GM20000 (cell line): ENCODE measurements at places on chromosomes 6 and 20.
A peak's percentile ranks its signal among the peaks of the same experiment; 100 is the strongest.

DNA sequence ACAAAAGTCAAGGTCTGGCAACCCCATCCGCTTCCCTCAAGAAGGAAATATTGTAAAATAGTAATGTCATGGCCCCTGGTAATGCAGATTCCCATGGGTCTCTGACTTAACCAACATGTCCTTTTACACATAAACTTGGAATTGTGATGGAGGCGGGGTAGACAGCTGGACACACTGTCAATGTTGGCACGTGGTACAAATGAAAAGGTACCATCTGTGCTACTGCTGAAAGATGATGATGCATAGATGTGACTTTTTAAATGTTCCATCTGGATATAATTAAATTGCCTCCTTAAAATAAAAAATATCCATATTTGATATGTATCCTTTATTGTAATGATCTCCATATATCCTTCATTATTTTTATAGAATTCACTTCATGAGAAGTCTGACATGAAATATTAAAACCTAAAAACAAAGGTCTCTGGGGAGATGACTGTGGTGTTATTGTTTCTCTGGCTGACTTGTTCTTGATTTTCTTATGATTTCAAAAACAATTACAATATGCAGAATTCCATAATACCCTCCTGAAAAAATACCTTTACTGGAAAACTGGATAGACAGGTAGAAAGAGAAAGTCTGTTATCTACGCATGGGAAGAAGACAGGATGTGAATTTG, 104.5 kb downstream of the MKKS start:
- DNase-seq, result no peak

DNA sequence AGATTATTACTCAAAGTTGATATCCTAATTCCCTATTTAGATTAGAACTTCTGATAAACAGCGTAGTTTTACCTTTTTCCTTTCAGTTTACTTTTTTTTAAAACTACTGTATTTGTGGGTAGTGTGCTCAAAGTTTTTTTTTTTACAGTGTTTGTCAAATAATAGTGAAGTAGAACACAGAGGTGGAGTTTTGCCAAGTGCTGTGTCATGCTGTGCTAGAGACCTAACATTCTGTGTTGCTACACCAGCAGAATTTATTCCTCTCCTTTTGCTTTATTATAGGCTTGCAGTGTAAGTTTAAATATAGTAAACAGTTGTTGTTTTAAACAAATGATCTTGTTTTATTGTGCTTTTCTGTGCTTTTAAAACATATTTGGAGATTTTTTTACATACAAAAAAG, 125.4 kb downstream of the HIVEP1 start:
- DNase-seq, result no peak

GRCh38 chr6:118280210-118280609, 267.9 kb upstream of the PLN start:
- DNase-seq, result peak; percentile 51

- no peak for DNase-seq
These were observed 248.2 kb downstream of the TBX18 start for GRCh38 chr6:84516154-84516553.

- no peak for DNase-seq
These were observed 53.1 kb downstream of the NINL start for GRCh38 chr20:25532015-25532751.

- DNase-seq, result no peak
These were observed 416.8 kb upstream of the SPTLC3 start for GRCh38 chr20:12591949-12592470.

DNA sequence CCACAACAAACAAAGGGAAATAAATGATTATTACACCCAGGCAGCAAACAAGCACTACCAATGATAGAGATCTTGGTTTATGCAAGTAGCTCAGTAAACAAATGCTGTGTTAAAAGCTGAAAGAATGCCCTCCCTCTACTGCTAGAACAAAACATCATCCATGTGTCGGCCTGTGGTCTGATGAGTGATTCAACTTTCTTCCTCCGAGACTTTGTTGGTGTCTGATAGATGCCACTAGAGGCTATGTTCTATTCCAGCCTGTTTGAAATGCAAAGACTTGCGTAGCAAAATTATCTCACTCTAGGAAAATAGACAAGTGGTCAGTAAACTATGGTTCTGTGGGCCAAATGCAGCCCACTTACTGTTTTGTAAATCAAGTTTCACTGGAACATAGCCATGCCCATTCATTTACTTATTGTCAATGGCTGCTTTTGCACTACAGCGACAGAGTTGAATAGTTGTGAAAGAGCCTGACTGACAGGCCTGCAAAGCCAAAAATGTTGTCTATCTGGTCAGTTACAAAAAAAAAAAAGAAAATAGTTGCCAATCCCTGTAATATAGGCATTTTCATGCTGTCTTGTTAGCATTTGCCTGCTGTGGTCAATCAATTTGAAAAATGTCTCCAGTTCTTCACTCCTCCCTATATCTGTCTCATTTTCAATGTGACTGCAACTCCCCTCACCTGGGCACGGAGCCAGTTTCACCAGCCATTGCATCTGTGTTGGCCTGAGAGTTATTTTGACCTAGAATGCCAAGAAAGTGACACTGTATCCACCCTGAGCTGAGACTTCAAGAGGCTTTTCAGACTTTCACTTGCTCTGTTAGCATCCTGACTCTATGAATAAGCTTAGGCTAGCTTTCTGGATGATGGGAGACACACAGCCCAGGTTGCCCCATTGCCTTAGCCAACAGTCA, 544.6 kb upstream of the BTBD3 start:
- no peak for DNase-seq

- no peak for DNase-seq
These were observed 11.6 kb upstream of the CLVS2 start for GRCh38 chr6:122984393-122984792.

DNA sequence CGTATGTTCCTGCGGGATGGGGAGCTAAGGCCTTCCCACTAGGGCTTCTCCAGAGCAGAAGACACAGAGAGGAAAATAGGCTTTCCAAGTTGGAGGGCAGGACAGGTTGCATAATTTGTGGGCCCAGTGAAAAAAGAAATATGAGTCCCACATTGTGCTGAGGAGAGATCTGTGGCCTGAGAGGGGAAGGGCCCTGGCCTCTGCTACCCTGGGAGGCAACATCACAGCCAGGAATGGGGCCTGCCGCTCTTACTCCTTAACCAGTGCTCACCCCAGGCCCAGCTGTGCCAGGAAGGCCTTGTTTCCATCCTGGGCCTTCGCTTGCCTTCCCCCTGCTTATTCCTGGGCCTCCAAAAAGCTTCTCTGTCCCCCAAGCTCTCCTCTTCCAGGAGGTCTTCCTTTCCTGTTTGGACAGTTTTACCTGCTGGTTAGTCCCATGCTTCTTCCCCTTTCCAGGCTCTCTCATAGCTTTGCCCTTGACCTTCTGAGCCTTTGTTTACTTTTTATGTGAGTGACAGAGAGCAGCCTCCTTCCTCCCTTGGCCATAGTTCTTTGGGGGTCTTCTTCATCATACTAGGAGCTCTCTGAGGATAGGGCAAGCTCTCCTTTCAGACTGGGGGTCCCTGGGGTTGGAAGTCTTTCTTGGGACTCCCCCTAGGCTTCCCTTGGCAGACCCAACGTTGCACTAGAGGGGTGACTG, 26.2 kb upstream of the VEGFA start:
- DNase-seq, result no peak

DNA sequence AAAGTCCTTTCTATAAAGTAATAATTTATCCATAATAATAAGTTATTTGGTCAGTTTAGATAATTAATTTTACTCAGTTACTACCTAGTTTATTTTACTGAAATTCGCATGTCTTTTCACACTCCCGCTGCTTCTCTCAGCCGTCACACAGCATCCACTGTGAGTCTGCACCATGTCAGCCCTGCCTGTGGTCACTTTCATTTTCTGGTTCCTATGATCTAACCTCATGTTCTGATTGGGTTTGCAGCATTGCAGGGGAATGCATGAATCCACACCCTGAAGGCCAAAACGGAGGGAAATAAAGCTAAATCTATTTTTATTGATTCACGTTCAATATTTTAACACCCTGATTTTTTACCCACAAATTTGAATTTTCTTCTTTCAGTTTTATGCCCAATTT, 47.4 kb downstream of the PDE10A start:
- DNase-seq, result no peak

GRCh38 chr20:17843246-17844132, 125.1 kb downstream of the SNX5 start:
- no peak for DNase-seq

DNA sequence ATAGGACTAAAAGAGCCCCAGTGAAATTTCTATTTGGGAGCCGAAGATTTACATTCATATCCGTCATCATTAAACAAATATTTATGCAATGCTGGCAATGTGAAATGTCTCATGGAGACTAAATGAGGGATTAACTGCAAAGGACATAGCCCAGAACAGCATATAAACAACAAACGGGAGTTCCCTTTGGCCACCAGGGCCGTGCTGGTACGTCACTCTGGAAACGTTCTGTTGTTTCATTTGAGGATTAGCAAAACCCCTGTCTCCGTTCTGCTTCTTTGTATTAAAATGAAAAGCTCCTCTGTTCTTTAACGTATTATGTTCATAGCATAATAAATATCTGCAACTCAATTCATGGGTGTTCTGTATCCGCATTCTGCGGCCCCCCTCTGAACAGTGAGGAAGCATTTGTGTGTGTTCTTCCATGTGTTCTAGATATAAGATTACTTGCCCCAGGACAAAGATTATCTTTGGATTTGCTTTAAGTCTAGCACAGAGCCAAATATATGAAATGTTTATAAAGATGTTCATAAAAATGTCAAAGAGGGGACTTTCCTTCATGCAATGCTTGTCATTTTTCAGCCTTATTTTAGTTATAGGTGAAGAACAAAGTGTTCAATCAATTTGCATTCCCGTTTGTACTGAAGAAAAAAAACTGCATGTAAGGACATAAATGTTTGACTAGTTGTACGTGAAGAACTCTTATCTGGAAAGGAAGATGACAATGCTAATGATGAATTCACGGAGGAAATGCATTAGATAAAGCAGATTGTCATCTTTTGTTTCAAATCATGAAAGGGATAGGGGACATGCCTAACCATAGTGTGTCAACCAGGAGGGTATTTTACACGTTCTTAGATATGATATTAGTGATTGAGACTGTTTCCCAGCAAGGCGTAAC, 90.0 kb upstream of the TNFAIP3 start:
- DNase-seq, result no peak

GRCh38 chr6:72689107-72689954, 67.5 kb downstream of the KCNQ5 start:
- peak; percentile 68 for DNase-seq

- DNase-seq, result no peak
These were observed 130.3 kb upstream of the PMEPA1 start for GRCh38 chr20:57840066-57840465.

DNA sequence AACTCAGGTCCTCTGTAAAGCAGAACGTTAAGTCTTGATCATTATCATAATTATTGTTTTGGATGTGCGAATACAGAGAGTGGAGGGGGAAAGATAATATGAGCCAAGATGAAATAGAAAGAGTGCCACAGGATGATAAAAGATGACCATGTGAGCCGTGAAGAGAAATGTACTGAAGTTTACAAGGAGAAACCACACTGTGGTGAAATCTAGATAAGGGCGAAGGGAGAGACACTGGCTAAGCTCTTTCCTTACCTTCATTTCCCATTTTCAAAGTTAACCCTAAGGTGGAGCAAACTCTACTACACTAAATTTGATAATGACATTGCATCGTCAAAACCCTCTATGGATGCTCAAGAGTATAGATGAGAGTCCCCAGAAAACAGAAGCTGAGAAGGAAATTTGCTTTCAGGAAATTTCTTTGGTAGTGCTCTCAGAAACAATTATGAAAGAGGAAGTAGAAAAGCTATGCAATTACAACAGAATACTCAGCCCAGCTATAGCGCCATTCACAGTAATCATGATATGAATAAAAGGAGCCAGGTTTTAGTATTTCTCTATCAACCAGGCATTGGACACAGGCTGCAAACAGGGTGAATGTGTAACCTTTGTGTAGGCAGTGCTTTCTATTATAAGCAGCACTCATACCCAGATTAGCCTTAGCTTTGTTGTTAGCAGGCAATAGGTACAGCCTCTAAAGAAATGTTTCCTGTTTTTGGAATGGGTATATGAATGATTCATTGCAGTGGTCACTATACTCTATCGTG, 1080.7 kb downstream of the GRIK2 start:
- DNase-seq, result no peak

DNA sequence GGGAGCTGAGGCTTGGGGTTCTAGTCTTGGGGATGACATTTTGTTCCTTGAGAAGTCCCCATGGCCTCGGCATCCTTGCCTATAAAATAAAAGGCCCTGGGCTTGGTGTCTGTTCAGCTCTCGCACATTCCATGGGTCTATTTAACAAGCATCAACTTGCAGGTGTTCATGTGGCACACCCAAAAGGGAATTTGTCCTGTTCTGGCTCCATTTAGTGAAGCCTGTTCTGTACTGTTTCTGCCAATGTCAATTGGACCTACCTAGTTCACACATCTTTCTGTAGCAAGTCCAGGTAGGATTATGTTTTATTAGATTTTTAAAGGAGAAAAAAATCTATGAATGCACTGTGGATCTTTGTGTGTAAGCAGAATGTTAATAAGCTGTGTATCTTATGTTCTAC, 262.0 kb downstream of the HIVEP2 start:
- DNase-seq, result no peak

- DNase-seq, result no peak
These were observed 118.0 kb downstream of the CHD6 start for GRCh38 chr20:41499961-41500725.

DNA sequence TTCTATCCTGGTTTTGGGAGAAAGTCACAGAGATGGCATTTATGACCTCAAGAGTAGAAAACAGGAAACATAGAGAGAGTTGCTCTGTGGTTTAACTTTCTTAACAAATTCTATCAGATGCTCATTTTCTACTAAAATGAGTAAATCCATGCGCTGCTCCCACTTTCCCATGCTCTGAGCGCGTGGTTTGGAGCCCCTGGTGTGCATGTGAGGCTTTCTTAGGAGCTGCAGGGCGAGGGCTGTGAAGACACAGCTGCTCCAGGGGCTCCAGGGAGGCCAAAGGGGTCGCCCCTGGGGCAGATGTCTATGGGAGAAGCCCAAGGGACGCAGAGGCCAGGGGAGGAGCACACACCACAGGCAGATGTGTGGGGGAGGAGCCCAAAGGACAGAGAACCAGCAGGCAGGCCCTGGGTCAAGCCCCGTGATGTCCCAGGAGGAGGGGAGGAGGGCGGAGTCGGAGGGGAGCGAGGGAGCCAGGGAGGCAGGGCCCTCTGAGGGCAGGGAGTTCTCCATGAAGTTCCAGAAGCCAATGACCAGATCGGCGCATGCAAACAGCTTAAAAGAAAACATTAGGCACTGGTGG, 122.9 kb downstream of the IRF4 start:
- no peak for DNase-seq

- DNase-seq, result no peak
These were observed 24.6 kb upstream of the CTNNBL1 start for GRCh38 chr20:37669062-37669772.
